ENCODE measurements at places on chromosomes 5 and 9.

DNA sequence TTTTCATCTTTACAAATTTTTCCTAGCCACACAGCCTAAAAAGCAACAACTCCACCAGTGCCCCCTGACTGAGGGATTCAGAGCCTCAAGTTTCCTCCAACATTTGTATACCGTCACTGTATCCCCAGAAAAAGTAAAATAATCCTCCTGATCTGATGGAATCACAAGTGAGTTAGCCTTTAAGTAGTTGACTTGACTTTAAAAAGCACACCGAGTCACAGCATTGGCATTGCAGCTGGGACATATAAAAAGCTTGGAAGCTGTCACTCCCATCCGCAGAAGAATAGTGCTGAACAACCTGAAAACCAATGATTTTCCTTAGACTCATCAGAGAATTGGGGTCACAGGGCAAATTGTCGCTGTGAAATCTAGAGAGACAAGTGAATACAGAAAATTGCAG is 41.6 kb upstream of the FBN2 start:
- no peak for DNase-seq

DNA sequence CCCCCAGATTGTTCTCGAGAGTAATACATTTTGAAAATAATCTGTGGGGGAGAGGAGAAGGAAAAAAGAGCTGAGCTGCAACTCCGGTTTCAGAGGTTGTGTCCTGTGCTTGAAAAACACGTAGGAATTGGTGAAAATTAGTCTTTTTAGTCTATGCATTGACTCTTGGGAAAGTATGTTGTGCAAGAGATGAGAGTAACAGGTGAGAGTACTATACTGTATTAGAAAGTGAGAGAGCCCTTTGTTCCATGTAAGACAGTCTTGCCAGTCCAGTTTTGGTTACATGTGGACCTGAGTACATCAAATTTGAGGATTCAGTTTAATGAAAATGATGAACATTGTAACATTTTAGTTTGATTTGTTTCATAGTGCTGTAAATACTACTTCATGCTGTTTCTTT is 27.8 kb downstream of the ERBIN start:
- no peak for DNase-seq

GRCh38 chr9:129996161-129996830 is 46.7 kb downstream of the FNBP1 start:
- DNase-seq: no peak

DNA sequence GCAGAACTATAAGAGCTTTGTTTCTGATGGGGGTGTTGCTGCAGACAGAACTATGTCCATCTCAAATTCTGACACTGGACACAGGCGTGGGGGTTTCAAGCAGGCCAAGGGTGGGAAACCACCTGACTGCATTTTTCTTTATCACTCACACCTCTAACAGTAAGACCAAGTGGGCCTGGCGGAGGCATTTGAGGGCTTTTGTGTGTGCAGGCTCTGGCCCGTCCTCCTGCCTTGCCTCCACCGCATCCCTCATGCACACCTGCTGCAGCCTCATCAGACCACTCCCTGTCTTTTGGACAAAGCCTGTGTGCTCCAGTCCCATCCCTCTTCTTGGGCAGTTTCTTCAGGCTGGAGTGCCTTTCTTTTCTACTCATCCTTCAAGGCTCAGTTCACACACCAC is 7.9 kb downstream of the OR13J1 start:
- no peak for DNase-seq

DNA sequence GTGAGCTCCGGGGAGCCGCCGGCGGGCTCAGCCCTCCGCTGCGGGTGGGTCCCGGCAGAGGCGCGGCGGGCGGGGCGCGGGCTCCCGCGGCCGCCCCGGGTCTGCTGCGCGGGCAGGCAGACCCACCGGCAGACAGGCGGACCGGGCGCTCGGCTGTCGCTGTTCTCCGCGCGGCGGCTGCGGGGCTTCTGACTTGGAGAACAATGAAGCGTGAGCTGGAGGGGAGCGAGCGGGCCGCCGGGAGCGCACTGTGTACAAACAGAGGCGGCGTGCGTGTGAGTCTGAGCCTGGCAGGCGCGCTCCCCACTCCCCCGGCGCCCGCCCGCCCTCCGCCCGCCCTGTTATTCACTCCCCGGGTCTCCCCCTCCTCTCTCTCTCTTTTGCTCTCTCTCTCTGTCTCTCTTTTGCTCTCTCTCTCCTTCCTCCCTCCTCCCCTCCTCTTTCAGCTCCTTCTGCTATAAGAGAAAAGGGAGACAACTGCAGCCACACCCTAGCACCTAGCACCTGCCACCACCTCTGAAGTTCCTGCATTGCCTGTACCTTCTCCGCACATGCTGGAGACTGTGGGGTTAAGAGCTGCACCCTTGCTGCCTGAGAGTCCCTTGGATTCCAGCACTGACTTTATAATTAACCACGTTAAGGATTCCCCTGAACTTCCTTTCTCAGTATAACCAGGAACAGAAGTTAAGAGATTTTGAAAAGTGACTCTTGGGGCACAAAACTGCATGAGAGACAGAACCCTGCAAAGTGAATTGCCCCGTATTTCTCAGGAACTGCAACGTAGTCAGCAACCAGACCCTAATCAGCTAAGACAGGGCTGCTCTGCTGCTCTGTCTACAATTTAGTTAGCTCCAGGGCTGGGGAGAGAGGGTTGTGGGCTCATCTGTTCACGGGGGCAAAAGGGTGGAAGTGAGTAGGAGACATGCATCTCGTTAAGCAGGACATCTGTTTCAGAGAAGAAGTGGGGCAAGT is at the start of gene EDIL3:
EDIL3 (minus strand) TSS at position 277 of the 972 bp plus-strand sequence. CDS start 506 bp downstream, outside the sequence.
- DNase-seq: no peak

- DNase-seq: peak; percentile 57
Measured at GRCh38 chr9:5626727-5627634, 1.9 kb upstream of the RIC1 start.

GRCh38 chr9:99823681-99824377 is 2.1 kb downstream of the NR4A3 start:
- no peak for DNase-seq

GRCh38 chr5:135140446-135141204 is 106.6 kb upstream of the PITX1 start:
- no peak for DNase-seq

- no peak for DNase-seq
Measured at GRCh38 chr9:113393281-113393680, 7.8 kb downstream of the ALAD start.

DNA sequence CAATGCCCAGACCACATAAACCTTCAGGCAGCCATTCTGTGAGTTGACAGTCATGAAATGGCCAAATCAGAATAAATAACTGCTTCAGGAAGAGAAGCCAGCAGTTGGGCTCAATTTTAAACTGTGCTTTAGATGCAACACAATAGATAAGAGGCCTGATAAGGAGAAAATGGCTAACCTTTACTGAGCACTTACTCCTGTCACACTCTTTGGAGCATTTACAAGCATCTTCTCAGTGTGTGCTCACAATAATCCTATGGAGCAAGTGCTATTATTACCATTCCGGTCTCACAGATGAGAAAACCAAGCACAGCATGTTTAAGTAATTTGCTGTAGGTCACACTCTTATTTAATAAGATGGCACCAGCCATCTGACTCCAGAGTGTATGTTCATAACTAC is 11.5 kb upstream of the SH3RF2 start:
- DNase-seq: no peak

DNA sequence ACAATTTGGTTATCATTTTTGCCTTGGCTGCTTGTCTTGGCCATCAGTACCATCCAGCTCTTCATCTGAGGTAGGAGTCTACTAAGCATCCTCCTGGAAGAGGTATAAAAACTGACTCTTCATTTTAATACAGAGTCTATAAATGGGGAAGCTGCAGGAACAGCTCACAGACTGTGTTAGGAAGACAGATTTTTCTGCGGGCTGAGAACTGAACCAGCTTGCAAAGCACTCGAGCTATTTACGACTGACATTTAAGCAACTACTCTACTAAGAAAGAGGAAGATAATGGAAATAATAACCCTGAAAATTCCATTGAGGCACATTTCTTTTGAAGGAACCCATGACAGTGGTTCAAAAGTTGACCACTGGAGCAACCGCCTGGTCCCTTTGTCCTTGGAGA is 314.5 kb upstream of the RFX3 start:
- no peak for DNase-seq
